ENCODE measurements at places on chromosomes 3 and 15.
A peak's percentile ranks its signal among the peaks of the same experiment; 100 is the strongest.

- DNase-seq, result peak; percentile 91
Measured at GRCh38 chr15:66862940-66863335, 160.9 kb downstream of the SMAD6 start.

DNA sequence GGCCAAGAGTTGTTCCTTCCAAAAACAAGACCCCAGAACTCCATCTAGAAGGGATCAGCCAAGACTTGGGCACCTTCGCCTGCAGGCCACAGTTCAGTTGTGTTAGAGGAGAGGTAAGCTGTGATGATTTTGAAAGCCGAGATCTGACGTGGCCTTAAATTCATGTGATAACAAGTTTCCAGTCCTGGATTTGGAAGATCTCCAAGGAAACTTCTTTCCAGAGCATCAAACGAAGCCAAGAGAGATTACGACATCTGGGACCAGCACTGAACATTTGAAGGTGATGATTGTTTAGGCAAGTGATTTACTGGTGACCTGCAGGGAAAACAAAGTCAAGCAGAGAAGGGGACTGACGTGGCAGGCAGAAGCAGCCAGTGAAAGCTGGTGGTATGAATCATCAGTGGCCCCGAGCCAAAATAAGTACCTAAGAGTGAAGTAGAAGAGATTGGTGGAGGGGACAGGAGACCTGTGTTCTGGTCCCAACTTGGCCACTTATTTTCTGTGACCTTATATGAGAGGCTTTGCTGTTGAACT lies 339.0 kb upstream of the PROK2 start:
- DNase-seq, result no peak

GRCh38 chr15:68091743-68092142 lies 37.6 kb downstream of the PIAS1 start:
- no peak for DNase-seq

DNA sequence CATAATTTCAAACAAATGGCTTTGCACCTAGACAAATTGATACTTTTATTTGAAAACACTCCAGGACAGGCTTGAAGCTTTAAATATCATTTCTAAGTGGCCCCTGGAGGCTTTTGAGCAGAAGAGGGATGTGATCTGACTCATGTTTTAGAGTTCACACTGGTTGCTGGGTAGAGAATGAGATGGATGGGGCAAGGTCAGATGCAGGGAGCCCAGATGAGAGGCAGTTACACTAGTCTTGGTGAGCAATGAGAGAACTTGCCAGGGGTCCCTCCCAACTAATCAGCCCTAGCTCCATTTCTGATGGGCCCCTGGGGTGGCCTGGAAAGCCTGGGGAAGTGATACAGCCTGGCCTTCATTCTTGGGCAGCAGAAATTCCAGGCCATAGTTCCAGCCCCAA lies 190.4 kb downstream of the MEGF11 start:
- no peak for DNase-seq

DNA sequence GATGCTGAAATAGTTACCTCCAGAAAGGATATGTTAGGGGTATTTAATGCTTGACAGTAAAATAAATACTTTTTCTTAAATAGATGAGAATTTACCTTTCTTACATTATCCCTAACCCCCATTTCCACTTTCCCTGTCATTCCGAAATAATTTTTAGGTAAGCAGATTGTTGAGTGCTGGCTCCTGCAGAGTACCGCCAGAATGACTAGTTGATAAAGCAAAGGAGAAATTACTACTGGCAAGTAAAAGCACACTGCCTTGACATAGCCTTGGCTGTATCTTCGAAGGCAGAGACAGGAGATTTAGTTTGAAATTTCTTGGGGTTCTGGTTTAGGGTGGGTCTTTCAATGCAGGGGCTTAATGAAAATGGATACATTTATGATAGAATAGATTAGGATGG lies 40.8 kb downstream of the LRRC49 start:
- DNase-seq, result no peak
